H54 (cell line): ENCODE measurements at places on chromosomes 13 and 19.

DNA sequence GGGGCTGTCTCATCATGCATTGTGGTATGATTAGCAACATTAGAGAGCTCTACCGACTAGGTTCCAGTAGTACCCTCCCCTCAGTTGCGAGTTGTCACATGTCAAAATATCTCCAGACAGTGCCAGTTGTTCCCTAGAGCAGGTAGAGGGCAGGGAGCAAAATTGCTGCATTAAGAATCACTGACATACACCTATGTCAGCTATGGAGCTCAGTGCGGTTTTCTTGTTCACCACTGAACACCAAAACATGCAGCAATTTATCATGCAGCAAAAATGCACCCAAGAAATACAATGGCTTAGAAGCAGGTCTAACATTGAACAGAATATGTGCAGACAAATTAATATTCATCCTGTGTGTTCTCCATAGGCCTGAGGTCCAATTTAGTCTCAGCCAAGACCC lies 186.9 kb upstream of the STARD13 start:
- no peak for DNase-seq

DNA sequence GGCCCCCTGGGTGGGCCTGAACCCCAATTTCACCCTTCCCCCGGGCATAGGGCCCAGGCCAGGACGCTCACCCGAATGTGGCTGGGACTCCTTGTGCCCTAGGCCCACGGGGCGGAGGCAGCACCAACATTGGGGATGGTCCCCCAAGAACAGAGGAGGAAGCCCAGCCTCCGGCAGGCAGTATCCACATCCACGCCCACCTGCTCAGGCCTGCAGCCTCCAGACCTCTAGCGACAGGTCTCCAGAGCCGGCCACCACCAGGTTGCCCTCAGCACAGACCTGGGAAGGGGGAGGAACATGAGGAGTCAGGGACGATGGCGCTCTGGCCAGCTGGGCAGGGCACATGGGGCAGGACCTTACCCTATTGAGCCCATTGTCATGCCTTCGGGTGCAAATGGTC lies 1.2 kb downstream of the GNG14 start:
- DNase-seq: no peak

- DNase-seq: no peak
These were observed 64.0 kb upstream of the GSX1 start for GRCh38 chr13:27728271-27728670.

DNA sequence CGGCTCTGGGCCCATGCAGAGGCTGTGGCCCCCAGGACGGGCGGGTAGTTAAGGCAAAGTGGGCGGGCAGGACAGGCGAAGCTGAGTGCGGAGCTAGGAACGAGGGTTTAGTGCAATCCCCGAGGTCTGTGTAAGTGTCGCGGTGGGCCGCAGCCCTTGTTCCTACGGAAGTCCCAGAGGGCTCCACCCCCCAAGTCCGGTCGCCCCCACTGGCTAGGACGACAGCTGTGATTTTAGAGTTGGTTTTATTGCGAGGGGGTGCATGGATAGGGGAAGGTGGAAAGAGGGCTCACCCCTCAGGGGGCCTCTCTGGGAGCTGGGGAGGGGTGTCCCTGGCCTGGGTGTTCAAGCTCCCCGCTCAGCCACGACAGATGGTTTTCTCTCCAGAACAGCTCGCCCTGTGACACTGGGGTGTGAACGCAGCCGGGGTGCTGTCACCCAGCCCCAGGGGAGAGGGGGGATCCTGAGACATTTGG lies 21.7 kb downstream of the ZBTB7A start:
- DNase-seq: no peak

DNA sequence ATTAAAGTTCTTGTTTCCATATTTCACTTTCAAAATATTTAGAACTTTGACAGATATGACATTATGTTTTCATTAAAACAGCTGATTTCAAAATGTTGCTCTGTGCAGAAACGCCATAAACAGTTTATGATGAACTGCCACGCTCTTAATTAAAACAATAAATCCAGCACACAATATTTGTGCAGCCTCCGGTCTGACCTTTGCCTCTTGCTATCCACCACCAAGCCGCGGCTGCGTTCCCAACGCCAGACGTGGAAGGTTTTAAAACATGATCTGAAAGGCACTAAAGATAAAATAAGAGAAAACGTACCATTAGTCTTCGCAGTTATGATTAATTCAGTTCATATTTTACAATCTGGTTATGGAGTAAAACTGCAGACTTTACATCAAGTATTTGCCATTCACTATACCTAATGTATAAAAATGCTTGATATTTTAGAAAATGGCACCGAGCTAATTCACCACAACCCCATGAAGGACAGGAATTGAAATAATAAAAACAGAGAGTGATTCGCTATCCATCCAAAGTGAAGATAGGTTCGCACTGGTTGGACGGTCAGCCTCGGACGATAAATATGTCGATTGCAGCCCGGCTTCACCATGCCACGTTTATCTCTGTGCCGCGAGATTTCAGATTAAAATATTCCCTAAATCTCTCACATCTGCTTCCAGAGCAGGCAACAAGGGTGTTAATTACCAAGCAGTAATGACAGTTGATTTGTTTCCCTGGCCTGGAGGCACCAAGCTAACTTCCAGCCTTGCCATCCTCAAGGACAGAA lies 103.3 kb upstream of the ZNF507 start:
- DNase-seq: no peak

- DNase-seq: no peak
These were observed 175.0 kb downstream of the STK24 start for GRCh38 chr13:98401934-98402333.
